Tibial nerve (tissue), 4 donors: ENCODE measurements at places on chromosomes 4 and X. TPM values are rescaled to one million over a fixed set of nuclear protein-coding genes. Genes with fewer than 3 reads are reported as not detected.

DNA sequence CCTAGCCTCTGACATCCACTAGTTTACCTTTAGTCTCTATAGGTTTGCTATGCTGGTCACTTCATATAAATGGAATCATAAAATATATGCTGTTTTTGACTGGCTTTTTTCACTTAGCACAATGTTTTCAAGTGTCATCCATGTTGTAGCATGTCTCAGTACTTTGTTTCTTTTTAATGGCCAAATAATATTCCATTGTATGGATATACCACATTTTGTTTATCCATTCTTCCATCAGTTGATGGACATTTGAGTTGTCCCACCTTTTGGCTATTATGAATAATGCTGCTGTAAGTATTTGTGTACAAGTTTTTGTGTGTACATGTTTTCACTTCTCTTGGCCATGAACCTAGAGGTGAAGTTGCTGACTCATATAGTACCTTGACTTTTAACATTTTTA, 75.7 kb downstream of the ZFX start:
- no peaks in the 10 kb centered on the region for H3K36me3 ChIP-seq
- DNase-seq, result no peak
- no peaks in the 10 kb centered on the region for H3K4me1 ChIP-seq
- no peak overlapping the region for H3K4me3 ChIP-seq
- no peak overlapping the region for H3K27ac ChIP-seq
- no peaks in the 10 kb centered on the region for H3K27me3 ChIP-seq

The CCSER1 gene
- 5.3 TPM for total RNA-seq

GRCh38 chrX:50704360-50704759, 109.6 kb downstream of the SHROOM4 start:
- peaks cover 15% of the 10 kb centered on the region for H3K4me1 ChIP-seq
- H3K4me3 ChIP-seq, result no peak overlapping the region
- H3K36me3 ChIP-seq, result no peaks in the 10 kb centered on the region
- H3K27me3 ChIP-seq, result no peaks in the 10 kb centered on the region

DNA sequence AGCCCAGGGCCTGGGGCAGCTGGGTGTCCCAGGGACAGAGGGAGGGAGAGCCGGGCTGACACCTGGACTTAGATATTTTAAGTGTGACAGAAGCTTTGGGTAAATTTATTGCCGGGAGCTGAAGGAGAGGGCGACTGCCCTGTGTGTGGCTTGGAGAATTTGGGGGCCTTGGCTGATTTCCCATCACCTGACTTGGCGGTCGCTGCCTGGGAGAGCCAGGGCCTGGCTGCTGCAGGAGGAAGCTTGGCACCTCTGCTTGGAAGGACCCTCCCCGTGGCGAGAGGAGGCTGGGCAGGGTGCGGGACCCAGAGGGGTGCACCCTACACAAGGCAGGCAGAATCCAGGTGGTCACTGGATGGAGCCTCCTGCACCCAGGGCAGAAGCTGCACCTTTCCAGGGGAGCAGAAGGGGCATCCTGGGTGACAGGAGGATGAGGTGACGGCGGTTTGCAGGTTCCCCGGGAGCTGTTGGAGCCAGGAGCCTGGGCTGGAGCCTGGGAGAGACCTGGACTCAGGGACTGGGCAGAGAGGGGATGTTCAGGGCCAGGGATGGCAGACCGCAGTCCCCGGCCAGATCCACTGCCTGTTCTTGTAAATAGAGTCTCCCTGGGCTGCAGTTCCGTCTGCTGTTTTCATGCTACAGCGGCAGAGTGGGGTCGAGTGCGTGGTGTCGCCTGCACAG, 72.0 kb downstream of the RGS12 start:
- no peak overlapping the region for H3K27ac ChIP-seq
- no peaks in the 10 kb centered on the region for H3K36me3 ChIP-seq
- H3K27me3 ChIP-seq, result no peaks in the 10 kb centered on the region
- no peak overlapping the region for H3K4me3 ChIP-seq
- DNase-seq, result no peak

GRCh38 chr4:106898621-106899230, 137.4 kb downstream of the DKK2 start:
- no peak overlapping the region for H3K27ac ChIP-seq
- no peaks in the 10 kb centered on the region for H3K27me3 ChIP-seq
- DNase-seq, result peak; percentile 66
- H3K36me3 ChIP-seq, result no peaks in the 10 kb centered on the region
- no peak overlapping the region for H3K4me3 ChIP-seq

DNA sequence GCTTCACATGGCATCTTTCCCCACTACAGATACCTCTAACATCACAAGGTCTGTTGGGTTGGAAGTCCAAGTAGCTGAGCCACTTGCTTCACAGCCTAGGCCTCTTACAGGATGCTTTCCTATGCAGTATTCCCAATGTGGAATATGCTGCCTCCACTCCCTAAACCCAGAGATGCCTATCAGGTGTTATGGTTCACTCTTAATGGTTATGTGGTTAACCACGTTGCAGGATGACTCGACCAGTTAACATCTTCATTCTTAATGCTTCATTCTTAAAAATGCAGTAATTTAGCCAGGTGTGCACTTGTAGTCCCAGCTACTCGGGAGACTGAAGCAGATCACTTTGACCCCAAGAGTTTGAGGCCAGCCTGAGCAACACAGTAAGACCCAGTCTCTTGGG, 24.2 kb downstream of the HAUS3 start:
- H3K4me3 ChIP-seq, result no peak overlapping the region
- H3K36me3 ChIP-seq, result no peaks in the 10 kb centered on the region
- H3K27me3 ChIP-seq, result no peaks in the 10 kb centered on the region
- DNase-seq, result no peak
- H3K27ac ChIP-seq, result no peak overlapping the region
- H3K4me1 ChIP-seq, result no peaks in the 10 kb centered on the region

The ATP10D gene
- total RNA-seq, result 21.3 TPM

DNA sequence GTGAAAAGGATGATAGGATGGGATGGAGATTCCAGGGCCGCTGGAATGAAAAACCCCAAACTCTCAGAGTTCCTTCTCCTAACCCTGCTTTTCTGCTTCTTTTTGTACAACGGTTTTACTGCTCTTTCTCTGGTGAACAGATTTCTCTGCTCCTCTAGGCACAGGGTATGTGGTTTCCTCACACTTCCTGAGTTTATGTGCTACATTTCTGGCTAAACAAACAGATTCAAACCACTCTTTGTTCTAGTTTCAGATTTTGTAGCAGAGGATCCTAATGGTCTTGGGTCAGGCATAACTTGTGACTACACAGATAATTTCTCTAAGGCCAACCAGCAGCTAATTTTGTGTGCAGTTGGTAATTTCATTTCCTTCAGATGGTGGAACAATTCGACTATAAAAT, 52.6 kb downstream of the OSTC start:
- H3K27ac ChIP-seq, result no peak overlapping the region
- H3K4me3 ChIP-seq, result no peak overlapping the region
- H3K4me1 ChIP-seq, result no peaks in the 10 kb centered on the region
- H3K36me3 ChIP-seq, result no peaks in the 10 kb centered on the region
- H3K27me3 ChIP-seq, result no peaks in the 10 kb centered on the region

DNA sequence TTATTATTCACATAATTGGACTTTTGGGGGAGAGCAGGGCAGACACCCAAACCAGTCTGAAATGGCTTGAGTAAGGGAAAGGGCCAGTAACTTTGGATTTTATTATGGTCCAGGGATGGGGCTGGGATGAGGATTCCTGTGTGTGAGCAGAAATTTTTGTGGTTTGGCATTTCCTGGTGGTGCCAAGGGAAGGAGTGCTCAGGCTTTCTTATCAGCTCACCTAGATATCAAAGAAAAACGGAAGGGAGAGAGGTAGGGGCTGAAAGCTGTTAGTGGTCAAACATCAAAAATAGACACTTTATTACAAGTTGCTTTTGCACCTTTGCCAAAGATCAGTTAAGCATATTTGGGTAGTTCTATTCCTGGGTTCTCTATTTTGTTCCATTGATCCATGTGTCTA, 128.5 kb upstream of the DIPK2B start:
- no peaks in the 10 kb centered on the region for H3K36me3 ChIP-seq
- no peak overlapping the region for H3K4me3 ChIP-seq
- no peak overlapping the region for H3K27ac ChIP-seq
- H3K27me3 ChIP-seq, result peaks cover 6% of the 10 kb centered on the region
- no peaks in the 10 kb centered on the region for H3K4me1 ChIP-seq

DNA sequence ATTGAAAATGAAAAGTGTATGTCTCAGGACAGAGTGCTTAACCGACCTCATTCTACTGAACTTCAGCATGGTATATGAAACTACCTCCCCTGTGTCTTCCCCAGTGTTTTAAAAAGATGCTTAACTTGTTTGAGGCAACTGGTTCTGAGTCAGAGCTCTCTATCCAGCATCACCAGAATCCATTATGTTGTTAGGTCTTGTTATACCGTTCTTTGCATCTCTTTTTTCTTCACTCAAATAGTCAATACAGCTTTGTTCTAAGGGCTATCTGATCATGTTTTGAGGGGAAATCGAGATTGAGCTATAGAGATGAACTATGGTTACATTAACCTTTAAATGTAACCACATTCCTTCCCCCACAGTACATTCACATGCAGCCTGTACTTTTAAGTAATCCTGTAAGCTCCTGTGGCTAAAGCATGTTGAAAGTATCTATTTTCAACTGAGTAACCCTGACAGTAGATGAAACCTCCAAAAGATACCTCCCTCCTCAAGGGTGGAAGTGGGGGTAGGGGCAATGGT, 514.4 kb downstream of the RPA4 start:
- H3K4me3 ChIP-seq, result no peak overlapping the region
- H3K36me3 ChIP-seq, result no peaks in the 10 kb centered on the region
- DNase-seq, result no peak
- no peaks in the 10 kb centered on the region for H3K27me3 ChIP-seq
- H3K4me1 ChIP-seq, result no peaks in the 10 kb centered on the region
- H3K27ac ChIP-seq, result no peak overlapping the region

GRCh38 chrX:103517246-103517645, 2.0 kb downstream of the RAB40A start:
- no peak for DNase-seq
- no peak overlapping the region for H3K27ac ChIP-seq
- no peaks in the 10 kb centered on the region for H3K27me3 ChIP-seq
- H3K4me1 ChIP-seq, result no peaks in the 10 kb centered on the region

DNA sequence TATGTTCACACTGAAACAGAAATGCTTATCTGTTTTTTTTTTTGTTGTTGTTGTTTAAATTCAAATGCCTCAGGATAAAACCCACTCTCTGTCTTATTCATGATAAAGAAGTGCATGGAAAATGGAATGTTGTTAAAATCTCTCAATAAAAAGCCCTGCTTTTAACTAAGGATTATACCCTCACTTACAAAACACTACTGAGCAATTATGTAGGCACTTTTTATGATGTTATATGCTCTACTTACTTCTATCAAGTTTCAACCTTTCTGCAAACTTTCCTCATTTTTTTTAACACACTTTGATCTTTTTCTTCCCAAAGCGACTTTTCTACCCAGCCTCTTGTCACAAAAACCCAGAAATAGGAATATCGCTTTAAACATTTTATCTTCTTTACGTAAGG, 26.5 kb downstream of the SLIT2 start:
- no peak for DNase-seq
- H3K27me3 ChIP-seq, result no peaks in the 10 kb centered on the region
- H3K36me3 ChIP-seq, result no peaks in the 10 kb centered on the region
- H3K4me1 ChIP-seq, result peaks cover 4% of the 10 kb centered on the region

- H3K27ac ChIP-seq, result no peak overlapping the region
- H3K4me3 ChIP-seq, result no peak overlapping the region
- no peak for DNase-seq
- H3K4me1 ChIP-seq, result no peaks in the 10 kb centered on the region
- no peaks in the 10 kb centered on the region for H3K27me3 ChIP-seq
These were observed 26.4 kb upstream of the SCML1 start for GRCh38 chrX:17710871-17711301.

- DNase-seq, result no peak
- no peaks in the 10 kb centered on the region for H3K36me3 ChIP-seq
- H3K4me3 ChIP-seq, result no peak overlapping the region
- H3K4me1 ChIP-seq, result no peaks in the 10 kb centered on the region
These were observed 98.7 kb downstream of the KDM6A start for GRCh38 chrX:44971674-44972073.

The RTL3 gene
- 0.59 TPM for total RNA-seq

The PDGFC gene
- 24.0 TPM for total RNA-seq

GRCh38 chr4:70667740-70668535, 1.6 kb upstream of the JCHAIN start:
- no peak for DNase-seq
- H3K27ac ChIP-seq, result no peak overlapping the region
- no peaks in the 10 kb centered on the region for H3K27me3 ChIP-seq

The ARR3 gene
- not detected for total RNA-seq

The GATA1 gene
- 0.90 TPM for total RNA-seq

DNA sequence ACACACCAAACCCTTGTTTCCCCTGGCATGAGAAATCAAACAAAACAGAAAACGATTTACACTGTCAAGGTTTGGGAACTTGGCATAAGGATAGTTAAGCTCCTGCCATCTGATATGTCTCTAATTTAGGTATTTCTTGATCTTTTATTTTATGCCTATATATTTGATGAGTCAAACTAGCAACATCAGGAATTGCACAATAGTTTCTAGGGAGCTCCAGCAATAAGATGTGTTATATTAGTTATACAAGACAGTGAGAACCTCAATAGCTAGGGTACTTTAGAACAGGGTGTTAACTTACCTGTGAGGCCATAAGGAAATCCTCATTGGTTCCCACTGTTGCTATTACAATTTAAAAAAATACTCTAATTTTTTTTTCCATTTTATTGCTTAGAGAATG, 474.2 kb downstream of the GBA3 start:
- no peak overlapping the region for H3K4me3 ChIP-seq
- no peaks in the 10 kb centered on the region for H3K27me3 ChIP-seq
- no peak overlapping the region for H3K27ac ChIP-seq
- no peaks in the 10 kb centered on the region for H3K4me1 ChIP-seq
- H3K36me3 ChIP-seq, result no peaks in the 10 kb centered on the region

- no peaks in the 10 kb centered on the region for H3K27me3 ChIP-seq
- no peaks in the 10 kb centered on the region for H3K36me3 ChIP-seq
- no peaks in the 10 kb centered on the region for H3K4me1 ChIP-seq
- H3K4me3 ChIP-seq, result no peak overlapping the region
These were observed 30.6 kb downstream of the ARX start for GRCh38 chrX:24985120-24985519.

- DNase-seq, result no peak
- no peak overlapping the region for H3K27ac ChIP-seq
- H3K27me3 ChIP-seq, result no peaks in the 10 kb centered on the region
- H3K36me3 ChIP-seq, result no peaks in the 10 kb centered on the region
These were observed 200.0 kb downstream of the PALLD start for GRCh38 chr4:168696826-168697225.

- H3K27me3 ChIP-seq, result no peaks in the 10 kb centered on the region
- H3K4me1 ChIP-seq, result no peaks in the 10 kb centered on the region
- peak; percentile 14 for DNase-seq
- no peak overlapping the region for H3K4me3 ChIP-seq
- H3K36me3 ChIP-seq, result no peaks in the 10 kb centered on the region
These were observed 8.7 kb downstream of the KIAA1210 start for GRCh38 chrX:119118780-119119395.

DNA sequence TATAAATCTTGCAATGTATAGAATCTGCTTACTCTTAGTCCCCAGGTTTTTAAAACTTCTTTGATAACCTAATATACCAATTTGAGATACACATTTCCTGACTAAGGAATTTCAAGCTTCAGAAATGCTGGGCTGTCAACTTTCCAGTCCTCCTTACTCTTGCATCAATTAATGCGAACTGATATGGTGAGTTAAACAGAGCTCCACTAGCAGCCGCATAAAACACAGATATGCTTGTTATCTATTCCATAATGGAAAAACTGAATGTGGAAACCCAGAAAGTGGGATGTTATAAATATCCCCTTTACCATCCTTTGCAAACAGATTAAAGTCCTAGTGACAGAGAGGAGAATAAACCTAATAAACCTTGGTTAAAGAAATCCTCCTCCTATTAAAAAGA, 1913.7 kb downstream of the STIM2 start:
- H3K36me3 ChIP-seq, result no peaks in the 10 kb centered on the region
- H3K27ac ChIP-seq, result no peak overlapping the region
- no peaks in the 10 kb centered on the region for H3K4me1 ChIP-seq
- no peak overlapping the region for H3K4me3 ChIP-seq
